Suprapubic skin (tissue), 4 donors: ENCODE measurements at places on chromosomes 11 and 22. TPM values are rescaled to one million over a fixed set of nuclear protein-coding genes. Genes with fewer than 3 reads are reported as not detected.

Gene C11orf91
- not detected for total RNA-seq

Gene CCDC73
- total RNA-seq: not detected

DNA sequence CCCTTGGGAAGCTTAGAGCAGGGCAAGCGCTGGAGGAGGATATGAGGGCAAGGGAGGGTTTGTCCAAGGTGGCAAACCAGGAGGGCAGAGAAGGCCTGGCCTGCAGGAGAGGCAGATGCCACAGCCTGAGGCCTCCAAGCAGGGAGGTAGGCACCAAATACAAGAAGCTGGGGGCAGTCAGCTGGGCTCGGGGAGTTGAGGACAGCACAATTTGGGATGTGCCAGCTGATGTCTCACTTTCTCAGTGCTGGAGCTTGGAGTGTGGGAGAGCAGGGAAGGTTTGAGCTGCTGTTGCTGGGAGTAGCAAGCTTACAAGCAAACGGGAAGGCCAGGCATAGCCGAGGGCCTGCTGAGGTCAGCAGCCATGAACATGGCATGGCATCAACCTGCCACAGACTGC lies 4.0 kb downstream of the ZDHHC24 start:
- DNase-seq: no peak

DNA sequence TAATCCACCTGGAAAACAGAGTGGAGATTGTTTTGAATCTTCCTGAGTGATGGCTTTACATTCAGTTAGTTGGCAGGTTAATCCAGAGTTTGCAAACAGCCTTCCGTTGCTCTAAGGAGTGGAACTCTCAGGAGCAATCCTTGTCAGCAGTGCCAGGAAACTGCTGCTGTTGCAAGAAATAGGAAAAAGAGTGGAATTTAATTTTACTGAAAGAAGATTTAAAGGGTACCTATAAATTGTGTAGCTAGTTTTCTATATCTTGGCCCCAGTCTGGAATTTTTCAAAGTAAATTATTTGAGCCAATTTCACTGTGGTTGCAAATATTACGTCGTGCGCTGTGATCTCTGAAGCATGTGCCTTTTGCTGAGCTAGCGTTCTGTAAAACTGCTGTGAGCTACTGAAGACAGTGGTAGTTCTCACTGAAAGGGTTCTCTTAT lies 55.5 kb upstream of the SLC5A12 start:
- DNase-seq: no peak

- DNase-seq: no peak
Observed at GRCh38 chr11:31323145-31323544, 46.4 kb downstream of the DCDC1 start.

DNA sequence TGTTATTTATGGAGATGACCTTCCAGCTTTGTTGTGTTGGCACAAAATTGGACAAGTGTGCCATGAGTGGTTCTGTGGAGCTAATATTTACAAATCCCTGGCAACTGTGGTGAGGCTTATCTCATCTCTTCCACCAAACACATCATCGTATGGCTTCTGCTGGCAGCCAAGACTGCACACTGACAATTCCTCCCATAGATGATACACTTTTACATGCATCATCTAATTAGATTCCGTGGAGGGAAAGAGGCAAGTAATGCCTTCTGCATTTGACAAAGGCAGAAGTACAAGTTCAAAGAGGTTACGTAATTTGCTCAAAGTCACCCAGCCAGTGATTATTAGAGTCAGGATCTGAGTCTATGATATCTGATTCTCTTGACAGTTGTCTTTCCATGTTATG lies 62.7 kb upstream of the KIRREL3 start:
- DNase-seq: no peak

GRCh38 chr11:75642402-75643113 lies 26.3 kb downstream of the MAP6 start:
- no peak for DNase-seq

DNA sequence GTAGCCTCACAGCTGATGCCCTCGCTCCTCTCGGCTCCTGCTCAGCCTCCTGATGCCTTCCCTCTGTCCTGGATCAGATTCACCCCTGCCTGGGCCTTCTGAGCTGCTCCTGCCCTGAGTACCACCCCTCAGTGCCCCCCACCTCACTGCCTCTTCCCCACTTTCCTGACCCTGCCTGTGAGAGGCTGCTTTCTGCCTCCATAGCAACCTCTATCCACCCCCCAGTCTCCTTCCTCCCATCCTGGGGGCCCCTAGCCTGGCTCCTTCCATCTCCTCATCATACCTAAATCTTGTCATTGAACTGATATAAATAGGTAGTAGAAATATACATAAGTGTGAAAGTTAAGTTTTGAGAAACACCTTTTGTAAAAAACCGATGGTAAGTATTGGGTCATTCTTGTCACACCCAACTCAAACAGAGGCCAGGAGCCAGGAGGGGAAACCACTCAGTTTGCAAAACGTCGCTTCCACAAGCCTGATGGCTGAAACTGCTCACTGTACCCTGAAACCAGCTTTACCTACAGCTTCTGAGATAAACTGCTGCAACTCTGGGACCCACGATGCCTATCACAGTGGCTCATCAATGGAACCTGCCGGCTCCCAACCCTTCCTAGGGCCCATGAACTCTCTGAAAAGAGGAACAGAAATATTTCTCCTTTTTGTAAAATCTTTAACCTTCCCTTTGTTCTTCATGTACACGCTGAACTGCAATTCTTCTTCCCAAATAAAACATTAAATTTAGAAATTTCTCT lies 4.8 kb upstream of the APOBEC3H start:
- DNase-seq: no peak

GRCh38 chr22:49066619-49067018 lies 761.1 kb downstream of the BRD1 start:
- no peak for DNase-seq

DNA sequence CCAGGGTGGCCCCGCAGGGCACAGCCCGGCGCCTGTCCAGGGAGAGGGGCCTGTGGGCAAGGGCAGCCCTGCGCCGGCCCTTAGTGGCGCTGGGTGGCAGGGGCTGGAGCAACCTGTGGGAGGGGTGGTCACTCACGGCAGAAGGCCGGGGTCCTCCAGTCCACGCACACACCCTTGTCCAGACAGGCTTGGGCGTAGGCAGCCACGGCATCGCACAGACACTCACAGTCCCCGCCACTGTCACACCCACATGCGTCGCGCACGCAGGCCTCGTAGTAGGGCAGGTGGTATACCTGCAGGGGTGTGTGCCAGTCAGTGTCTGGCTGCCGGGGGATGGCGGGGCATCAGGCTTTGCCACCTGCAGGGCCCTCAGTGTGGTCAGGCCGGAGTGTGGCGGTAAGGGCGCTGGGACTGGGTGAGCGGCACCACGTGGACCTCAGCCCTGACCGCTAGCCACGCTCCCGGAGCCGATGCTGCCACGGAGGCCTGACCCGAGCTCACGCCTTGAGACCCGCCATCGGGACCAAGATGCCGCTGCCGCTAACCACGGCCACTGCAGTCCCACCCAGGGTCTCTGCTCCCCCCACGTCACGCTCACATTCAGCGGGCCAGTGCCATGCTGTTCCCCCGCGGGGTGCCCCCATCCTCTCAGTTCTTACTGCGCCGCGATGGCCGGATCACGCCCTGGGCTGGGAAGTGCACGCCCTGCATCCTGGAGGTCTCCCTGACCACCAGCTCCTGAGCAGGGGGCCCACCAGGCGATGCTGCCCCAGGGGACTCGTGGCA lies 12.5 kb downstream of the MUC6 start:
- DNase-seq: no peak

- no peak for DNase-seq
Observed at GRCh38 chr22:48234011-48234410, 1471.6 kb downstream of the TBC1D22A start.
